ENCODE measurements at places on chromosomes 7 and 10. TPM values are rescaled to one million over a fixed set of nuclear protein-coding genes. Genes with fewer than 3 reads are reported as not detected.

Gene FAM221A
- total RNA-seq: 0.95 TPM

Gene INMT
- total RNA-seq: 14.3 TPM

Gene SPDYE16
- under 0.01 TPM for total RNA-seq

Gene PALD1
- 0.43 TPM for total RNA-seq

Gene SLC13A1
- not detected for total RNA-seq

Gene LRRN3
- total RNA-seq: 1.4 TPM

Gene PNLIP
- total RNA-seq: not detected

Gene ACBD7
- total RNA-seq: 0.79 TPM

Data from bronchial smooth muscle cell (primary cell).